Esophagus squamous epithelium (tissue), 5 donors: ENCODE measurements at places on chromosomes 7 and 10. TPM values are rescaled to one million over a fixed set of nuclear protein-coding genes. Genes with fewer than 3 reads are reported as not detected.

- no peak for DNase-seq
These were observed 61.6 kb downstream of the COBL start for GRCh38 chr7:51255036-51255435.

DNA sequence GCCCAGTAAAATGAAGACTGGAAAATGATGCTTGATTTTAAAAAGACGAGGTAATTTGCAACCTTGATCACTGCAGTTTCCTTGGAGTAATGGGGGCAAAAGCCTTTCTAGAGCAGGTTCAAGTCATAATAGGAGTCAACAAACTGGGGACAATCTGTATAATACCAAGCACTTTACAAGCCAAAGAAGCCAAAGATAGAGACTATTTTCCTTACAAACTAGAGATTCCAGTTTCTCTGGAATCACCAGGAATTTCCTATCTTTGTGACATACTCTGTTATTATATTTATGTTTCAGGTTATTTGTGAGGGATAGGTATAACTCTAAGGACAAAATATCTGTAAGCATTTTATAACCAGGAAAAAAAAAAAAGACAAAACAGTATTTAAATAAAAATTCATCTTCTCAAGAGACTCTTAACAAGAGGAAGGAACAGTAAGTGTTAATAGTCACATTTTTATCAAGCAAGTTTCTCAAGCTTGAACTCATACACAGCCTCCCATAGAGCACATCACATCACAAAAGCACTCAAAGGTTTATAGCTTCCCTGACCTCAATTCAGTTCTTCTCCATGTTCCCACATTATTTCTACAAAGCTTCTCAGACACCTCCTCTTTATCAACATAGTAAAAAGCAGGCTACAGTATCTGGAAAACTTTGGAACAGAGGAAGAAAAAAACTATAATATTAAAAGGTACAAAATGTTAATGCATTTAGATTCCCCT, 18.9 kb downstream of the JMJD1C start:
- no peak for DNase-seq

- no peak for DNase-seq
These were observed 197.0 kb upstream of the INHBA start for GRCh38 chr7:41899823-41900433.

Gene BMPR1A
- total RNA-seq: 5.2 TPM

Gene OAT
- total RNA-seq: 112 TPM
